GM03348 (cell line): ENCODE measurements at places on chromosomes 3 and 15.
A peak's percentile ranks its signal among the peaks of the same experiment; 100 is the strongest.

DNA sequence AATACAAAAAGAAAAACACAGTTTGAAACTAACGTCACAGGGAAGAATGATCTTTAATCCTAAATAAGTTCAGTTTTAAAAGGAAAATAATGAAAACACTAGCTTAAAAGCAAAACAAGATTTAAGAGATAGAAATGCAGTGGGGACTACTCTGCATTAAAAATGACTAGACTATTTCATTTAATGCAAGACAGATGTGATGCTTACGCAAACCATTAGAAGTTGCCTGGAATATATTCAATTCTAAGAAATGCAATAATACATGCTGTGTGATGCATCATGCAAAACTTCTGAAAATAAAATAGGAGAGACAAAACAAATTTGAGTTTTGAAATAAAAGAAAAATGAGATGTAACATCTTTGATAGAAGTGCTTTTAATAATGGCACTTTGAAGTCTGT lies 97.6 kb upstream of the STRIT1 start:
- DNase-seq, result peak; percentile 64

DNA sequence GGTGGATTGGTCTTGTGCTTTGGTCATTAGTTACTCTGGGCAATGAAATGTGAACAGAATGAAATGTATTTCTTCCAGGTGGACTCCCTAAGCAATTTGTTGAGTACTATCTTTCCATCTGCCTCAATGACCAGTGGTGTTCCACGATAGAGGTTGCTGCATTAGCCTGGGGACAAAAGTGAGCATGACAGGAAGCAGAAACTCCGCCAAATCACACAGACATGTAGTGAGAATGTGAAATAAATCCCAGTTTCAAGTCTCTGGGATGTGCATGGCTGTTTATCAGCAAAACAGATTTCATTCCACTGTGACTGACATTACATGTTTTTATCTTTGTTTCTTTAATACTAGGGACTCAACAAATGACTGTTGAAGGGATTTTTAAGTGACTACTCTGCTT lies 63.3 kb upstream of the DCBLD2 start:
- DNase-seq, result no peak

DNA sequence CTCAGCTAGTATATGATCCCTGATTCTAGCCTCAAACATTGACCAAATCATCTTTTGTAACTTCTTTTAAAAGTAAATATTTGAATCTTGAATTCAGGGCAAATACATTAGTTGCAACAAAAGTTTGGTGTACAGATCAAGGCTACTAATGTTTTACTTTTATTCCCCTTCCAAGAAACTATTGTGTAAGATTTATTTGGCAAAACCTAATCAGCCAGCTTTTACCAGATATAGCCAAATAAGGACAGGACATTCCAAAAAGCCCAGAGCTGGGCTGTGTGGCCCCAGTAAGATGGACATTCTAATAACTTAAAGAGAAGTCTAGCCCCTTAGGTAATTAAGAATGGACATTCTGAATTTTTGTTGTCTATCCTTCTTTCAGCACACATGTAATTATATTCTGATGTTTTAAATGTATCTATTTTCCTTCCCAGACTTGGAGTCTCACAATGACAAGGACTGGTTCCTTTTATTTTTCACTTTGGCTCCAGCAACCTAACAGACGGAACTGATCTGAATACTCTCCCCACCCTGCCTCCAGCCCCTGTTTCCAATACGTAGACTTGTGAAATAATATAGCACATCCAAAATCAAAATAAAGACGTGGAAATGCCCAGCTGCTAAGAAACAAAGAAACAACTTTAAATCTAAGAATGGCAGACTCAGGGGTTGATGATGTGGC lies 48.1 kb downstream of the STARD5 start:
- DNase-seq, result peak; percentile 43

- no peak for DNase-seq
These were observed 1222.1 kb downstream of the OTOL1 start for GRCh38 chr3:162718697-162719096.

- no peak for DNase-seq
These were observed 57.6 kb downstream of the ADAMTS17 start for GRCh38 chr15:100284191-100284590.

GRCh38 chr3:9409981-9410854 lies 12.8 kb downstream of the SETD5 start:
- no peak for DNase-seq

DNA sequence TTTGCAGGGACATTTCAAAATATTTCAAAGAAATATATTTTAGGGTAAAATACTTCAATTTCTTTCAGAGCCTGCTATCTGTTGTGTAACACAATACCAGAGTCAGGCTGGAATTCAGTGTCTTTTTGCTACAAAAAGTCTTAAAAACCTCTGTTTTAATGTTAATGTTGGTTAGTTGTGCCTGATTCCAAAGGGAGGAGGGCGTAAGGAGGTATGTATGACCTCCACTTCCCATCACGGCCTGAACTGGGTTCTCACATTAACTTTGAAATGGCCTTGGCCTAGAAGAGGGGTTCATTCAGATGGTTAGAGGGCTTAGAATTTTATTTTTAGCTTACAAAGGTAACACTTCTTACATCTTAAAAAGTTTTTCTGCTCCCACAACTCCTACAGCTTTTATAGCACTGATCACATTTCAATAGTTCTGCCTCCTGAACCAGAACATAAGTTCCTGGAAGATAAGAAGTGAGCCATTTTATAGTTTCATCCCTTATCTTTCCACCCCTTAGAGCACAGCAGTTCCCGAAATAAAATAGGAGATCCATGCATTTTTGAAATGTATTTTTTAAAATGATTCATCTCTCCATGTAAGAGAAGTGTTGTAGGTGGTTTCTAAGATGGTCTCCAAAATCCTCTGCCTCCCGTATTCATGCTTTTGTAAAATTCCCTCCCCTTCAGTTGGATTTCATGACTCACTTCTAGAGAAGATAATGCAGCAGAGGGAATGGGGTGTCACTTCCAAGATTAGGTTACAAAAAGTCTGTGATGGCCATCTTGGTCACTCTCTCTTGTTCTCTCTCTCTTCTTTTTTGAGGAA lies 543.1 kb upstream of the NECTIN3 start:
- DNase-seq, result no peak

DNA sequence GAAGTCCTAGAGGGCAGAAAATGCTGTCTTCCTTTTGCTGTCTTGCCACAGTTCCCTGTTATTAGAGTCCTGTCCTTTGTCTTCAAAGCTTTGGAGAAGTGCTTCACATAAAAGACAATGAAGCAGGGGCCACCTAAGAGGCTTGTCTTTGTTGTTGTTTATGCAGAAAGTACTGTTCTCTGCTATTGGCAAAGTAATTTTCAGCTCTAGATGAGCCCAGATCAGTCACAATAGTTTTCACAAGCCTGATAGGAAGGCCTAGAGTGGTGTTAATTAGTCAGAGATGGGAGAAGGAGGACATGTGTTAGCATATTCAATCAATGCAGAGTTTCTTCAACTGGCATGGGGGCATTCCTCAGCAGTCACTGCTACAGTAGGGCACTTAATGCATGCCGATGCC lies 300.0 kb downstream of the PTPRG start:
- DNase-seq, result no peak

DNA sequence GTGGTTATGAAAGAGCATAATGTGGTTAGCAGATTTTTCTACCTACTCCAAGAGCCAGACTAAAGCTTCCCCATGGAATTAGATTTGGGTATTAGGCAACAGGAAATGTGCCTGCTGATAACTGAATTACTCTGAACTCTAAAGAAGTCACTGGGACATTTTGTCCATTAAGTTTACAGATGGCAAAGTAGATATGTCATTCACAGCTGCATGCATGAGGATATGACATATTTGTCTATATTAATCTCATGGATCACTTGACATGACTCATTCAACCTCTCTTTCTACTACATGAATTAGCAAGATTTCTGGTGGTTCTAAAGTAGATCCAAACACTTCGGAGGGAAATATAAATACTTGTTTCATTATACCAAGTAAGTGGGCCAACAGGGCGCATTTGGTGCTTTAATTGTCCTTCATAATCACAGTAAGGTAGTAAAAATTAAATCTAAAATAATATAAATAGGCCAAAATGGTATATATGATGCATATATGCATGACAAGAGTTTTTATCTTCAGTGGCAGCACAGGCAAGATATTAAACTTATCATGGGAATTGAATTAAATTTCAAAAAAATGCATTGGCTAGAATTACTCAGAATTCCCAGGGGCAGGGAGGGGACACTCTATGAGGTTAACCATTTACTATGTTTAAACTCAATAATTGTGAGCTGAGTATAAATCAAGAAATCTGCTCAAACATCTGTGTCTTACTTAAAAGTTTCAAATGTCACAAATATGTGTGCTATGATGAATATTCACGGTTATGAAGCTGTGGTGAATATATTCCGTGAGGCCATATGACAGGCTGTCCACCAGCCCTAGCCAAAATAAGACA lies 365.3 kb upstream of the KCNMB2 start:
- peak; percentile 57 for DNase-seq

DNA sequence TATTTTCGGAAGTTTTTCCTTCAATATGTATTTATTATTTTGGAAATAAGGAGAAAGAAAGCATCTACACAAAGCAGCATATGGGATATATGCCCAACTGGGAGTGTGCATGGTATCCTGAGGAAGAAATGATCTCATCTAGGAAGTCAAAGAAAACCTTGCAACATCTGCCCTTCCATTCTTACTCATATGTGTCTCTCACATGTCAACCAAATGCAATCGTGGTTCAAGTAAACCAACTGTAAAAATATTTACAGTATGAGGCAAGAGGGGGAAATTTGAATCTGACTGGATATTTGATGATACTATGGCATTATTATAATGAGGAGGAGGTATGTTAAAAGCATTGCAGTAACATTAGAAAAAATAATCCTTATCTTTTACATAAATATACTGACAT lies 3.2 kb upstream of the SCG3 start:
- no peak for DNase-seq

DNA sequence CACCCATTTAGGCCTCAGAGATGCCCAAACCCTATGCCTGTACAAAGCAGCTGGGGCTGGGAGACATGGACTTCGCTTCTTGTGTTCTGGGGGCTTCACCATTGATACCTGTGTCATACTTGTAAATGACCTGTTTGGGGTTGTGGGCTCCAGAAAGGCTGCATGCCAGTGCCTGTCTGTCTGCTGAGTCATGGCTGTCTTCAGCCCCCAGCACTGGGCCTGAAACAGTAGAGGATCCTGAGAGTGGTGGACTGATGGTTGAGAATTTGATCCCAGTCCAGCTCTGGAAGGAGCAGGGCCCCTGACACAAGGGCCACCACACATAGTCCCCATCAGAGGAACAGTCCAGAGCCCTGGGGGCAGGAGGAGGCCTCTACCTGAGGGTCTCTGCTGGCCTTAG lies 24.6 kb upstream of the APEH start:
- no peak for DNase-seq

DNA sequence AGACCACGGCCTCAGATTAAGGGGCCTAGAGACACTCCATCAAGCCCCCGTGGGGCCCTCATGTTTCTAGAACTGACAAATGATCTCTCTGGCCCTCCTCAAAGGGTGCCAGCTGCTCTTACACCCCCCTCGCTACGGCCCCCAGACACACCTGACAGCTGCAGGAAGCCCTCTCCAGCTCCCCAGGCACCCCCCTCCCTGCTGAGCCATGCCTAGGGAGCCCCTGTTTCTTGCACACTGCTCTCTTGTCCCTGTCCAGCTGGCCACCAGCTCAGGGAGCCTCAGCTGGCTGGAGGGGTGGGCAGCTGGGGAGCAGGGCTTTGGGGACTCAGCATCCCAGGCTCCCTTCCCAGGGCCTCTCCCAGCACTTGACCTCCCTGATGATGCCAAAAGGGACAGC lies 14.8 kb downstream of the TNK2 start:
- DNase-seq, result no peak

DNA sequence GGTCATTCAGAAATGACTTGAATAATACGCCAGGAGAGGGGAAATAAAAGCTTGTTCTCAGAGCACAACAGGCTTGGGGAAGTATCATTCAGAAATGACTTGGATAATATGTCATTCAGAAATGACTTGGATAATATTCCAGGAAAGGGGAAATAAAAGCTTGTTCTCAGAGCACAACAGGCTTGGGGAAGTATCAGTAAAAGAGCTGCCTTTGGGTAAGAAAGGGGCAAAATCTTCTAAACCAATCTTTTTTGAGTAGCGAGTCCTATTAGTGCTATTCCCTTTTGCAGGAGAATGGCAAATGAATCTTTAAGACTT lies 20.9 kb downstream of the GABRR3 start:
- no peak for DNase-seq

- no peak for DNase-seq
These were observed 4.8 kb upstream of the EPHB3 start for GRCh38 chr3:184556582-184557347.

- no peak for DNase-seq
These were observed 15.4 kb downstream of the PARP14 start for GRCh38 chr3:122695927-122696561.

DNA sequence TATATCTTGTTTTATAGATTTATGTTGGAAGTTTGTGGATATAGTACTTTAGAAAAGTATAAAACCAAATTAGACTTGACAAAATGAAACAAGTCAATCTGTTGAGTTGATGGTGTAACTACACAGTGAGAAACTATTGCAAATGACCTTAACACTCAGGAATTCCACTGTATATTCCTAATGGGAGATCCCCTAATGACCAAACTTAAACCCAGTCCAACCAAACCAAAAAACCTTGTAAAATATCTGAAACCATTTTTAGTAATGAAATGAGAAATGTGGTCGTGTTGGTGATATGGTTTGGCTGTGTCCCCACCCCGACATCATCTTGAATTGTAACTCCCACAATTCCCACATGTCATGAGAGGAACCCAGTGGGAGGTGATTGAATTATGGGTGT lies 31.9 kb upstream of the ATP13A3 start:
- DNase-seq, result peak; percentile 42

DNA sequence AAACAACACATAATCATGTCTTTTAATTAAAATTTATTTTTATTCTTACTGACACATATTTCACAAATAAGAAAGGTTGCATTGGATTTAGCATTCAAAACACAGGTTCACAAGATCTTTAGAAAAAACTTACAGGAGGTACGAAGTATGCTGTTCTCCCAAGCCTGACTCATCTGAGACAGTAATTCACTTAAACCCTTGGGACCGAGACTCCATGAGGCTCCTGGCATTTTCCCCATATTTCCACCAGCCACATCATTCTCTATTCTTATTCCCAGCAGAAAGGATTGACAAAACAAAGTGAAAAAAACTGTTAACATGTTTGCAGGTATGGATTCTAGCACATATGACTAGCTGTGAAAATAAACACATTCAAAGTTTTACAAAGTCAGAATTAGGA lies 52.6 kb downstream of the CNTN3 start:
- DNase-seq, result peak; percentile 72

DNA sequence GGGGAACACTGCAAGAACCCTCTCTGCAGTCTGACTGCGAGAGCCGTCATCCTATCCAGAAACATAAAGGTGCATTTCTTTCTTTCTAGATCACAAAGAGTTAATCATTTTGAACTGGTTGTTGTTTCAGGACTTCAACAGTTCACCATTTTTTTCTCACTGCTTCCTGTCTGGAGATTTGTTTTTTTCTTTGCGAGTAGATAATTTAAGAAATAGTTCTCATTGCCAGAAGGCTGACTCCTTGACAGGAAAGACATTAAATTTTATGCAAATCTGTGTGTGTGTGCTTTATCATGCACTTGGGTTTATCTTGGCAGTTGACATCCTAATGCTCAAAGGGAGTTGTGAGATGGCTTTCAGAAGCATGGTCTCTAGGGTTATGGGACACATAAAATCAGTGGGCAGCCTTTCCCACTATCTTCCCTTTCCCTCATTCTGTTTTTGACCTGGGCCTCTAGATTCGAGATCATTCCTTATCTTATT lies 123.5 kb upstream of the TBL1XR1 start:
- peak; percentile 7 for DNase-seq
